Stimulated activated CD8-positive, alpha-beta memory T cell treated with anti-CD3 and anti-CD28 coated beads, Interleukin-7, amount 100 ng/mL, for 48 hours (primary cell): ENCODE measurements at places on chromosomes 2 and 18.

- no peak for DNase-seq
Observed at GRCh38 chr2:64635976-64636911, 17.5 kb downstream of the SERTAD2 start.

GRCh38 chr2:108809936-108810335 lies 23.4 kb downstream of the CCDC138 start:
- no peak for DNase-seq

DNA sequence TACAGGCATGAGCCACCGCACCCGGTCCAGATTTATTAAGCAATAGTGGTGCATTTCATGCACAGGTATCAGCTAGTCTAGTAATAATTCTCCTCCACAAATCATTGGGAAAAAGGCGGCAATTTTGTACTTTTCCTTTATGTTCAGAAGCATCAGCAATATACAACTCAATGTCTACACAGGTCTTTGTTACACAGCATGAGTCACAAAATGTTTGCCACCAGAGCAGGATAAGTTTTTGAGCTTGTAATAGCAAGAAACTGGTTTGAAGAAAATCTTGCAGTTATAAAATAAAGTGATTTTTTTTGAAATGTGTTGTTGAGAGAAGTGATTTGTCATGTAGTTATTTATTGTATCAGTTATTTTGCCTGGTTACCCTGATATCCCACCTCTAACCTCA lies 4.8 kb upstream of the ITPRIPL1 start:
- no peak for DNase-seq

DNA sequence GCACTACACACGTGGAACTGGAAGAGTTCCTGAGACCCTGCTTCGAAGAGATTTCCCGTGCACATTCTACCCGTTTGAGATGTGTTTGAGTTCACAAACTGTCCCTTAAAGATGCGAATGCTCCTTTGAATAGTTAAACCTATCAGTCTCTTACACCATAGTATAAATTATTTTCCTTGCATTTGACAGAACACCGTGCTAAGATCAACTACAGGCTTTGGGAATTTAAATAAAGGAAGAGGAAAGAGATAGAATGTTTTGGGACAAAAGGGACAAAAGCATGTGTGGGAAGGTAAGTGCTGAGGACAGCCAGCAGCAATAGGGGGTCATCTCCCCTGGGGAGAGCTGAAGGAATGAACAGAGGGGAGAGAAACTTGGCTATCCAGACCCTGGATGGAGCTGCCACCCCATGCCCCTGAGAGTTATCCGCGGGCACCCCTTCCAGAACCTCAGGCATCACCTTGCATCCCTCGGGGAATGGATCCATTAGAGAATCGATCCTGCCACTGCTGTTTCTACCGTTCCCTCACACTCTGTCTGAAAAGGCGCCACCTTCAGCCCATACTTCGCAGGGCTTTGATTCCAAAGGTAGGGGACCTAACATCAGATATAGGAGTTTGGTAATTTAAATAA lies 888 bp upstream of the ADCY3 start:
- no peak for DNase-seq

- DNase-seq: no peak
Observed at GRCh38 chr18:13530879-13531387, 195.4 kb downstream of the FAM210A start.

- DNase-seq: no peak
Observed at GRCh38 chr18:66506178-66506577, 97.7 kb downstream of the CDH19 start.

DNA sequence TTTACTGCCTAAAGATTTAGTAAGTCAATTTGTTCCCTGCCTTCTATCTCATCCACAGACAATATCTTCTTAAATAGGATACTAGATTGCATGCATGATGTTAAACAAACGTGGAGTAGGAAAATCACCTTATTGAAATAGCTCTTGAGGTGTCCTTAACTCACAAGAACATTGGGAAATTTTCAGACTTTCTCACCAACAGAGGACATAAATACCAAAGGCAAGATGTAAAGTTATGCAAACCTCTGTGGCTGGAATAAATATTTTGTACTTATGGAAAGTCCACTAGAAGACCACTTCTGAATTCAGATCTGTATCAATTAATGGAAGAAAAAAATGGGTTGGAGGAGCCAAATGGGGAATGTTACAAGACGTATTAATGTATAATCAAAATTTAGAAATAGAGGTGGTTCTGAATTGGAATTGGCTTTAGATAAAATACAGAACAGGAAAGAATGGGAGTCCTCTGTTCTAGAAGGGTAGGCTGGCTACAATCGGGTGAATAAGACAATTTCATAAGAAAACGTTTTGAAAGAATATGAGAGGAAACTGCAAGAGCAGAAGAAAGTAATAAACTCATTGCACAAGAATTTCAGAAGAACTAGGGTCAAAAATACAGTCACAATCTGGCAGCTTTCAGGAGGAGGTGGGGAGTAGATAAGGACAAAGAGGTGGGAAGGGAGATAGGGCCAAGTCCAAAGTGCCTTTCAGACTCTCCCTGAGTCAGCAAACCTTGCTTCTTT lies 69.3 kb upstream of the FN1 start:
- no peak for DNase-seq

- no peak for DNase-seq
Observed at GRCh38 chr2:60482222-60482621, 71.2 kb downstream of the BCL11A start.

DNA sequence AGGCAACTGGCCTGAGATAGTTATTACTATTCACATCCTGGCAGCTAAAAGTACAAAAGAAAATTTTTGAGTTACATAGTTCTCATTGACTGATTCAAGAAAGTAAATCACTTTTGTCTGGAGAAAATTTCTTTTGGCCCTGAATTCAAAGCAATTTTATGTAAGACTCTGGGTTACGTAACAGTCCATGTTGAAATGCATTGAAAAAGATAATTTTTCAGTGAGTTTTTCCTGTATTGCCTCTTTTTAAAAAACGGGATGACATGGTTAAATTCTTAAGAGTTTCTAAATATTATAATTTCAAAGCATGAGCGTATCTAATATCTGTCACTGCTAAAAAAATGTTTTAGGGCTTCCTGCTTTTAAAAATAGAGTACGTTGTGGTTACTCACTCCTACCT lies 72.7 kb downstream of the ANKRD12 start:
- DNase-seq: no peak

DNA sequence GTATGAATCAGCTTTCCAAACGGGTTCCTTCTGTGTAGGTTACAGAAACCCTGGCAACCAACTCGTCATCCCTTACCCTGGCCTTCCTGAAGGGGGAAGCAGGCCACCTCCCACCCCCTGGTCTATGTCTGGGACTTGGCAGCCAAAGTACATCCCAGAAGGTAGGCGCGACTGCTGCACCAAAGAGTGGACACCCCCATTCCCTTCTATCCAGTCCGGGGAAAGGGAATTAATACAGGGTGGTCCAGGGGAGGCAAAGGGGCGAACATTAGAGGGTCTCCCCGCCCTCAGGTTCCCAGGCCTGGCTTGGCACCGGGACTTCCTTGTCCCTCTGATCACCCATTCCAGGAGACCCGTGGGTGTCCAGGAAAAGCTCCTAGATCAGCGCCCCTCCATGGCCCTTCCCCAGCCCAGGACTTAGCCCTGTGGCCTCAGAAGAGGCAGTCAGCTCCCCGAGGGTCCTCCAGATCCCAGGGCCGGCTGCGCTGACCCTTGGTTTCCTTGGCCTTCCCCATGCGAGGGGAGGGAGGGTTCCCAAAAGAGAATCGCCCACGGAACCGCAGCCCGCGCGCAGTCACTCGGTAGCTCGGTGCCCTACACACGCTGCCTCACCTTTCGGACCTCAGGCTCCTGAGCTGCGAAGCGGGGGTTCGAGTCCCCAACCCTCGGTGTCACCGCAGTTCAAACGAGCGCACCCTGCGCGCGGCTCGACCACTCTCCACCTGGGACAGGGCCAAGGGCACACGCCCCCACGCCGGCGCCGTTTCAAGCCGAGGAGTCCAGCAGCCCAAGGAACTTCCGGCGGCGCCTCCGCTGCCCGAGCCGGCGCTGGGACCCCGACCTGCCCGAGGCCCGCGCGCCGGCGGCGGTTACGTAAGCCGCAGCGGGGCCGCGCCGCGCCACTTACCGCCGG lies at the start of gene PER2:
Gene PER2 (minus strand): TSS at position 874 of the 913 bp plus-strand sequence. CDS start 10,674 bp downstream, outside the sequence.
- peak; percentile 20 for DNase-seq

DNA sequence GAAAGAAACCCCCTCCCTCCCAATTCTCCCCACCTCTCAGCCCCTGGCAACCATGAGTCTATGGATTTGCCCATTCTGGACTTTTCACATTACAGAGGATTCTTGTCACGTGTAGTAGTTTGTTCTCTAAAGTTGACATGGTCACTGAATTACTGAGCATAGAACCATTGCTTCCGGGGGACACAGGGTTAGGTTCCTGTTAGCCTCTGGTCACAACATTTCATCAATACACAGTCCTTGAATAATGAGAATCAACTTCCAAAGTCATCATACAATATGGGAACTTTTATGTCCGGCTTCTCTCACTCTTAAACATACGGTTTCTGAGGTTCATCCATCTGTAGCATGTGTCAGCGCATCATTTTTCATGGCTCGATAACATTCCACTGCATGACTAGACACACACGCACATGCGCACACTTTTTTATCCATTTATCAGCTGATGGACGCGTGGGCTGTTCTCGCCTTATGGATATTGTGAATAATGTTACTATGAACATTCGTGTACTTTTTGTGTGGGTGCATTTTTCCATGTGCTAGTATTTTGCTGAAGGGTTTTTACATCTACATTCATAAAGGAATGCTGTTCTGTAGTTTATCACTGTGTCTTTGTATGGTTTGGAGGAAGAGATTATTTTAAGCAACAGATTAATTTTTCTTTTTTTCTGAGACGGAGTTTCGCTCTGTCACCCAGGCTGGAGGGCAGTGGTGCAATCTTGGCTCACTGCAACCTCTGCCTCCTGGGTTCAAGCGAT lies 48.1 kb downstream of the PARD6G start:
- DNase-seq: no peak

- DNase-seq: no peak
Observed at GRCh38 chr2:218422403-218423086, 3.6 kb downstream of the VIL1 start.

- DNase-seq: no peak
Observed at GRCh38 chr18:76686737-76687231, 135.6 kb upstream of the ZNF236 start.

DNA sequence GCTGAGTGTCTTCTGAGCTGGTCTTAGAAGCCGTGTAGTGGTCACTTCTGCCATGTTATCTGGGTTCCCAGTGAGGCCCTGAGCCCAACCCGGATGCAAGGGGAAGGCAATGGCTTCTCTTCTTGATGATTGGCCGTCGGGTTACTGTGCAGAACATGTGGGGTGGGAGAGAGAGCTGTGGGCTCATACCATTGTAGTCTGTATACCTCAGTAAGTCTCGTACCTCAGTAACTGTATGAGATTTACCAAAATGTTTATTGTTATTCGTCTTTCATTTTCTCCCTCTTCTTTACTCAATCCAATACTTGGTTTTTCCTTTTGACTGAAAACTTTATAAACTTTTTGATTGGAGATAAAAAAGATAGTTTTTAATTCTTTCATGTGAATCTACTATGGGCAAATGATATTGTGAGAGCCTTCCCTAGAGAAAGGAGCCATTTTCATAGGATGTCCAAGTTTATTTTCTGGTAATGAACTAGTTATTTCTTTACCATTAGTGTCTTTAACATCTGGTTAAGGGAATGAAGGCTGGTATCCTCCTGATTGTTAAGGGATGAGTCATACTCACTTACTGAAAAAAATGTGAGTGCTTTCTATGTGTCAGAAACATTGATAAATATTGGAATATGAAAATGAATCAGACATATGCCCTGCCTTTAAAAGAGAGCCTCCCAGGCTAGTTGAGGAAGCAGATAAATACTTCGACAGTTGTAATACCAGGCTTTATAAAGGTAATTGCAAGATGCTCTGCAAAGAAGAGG lies 129.9 kb downstream of the PRPF40A start:
- DNase-seq: no peak

- no peak for DNase-seq
Observed at GRCh38 chr2:189297446-189297845, 117.9 kb upstream of the COL5A2 start.

- DNase-seq: no peak
Observed at GRCh38 chr18:69649684-69650083, 249.0 kb downstream of the DOK6 start.

- peak; percentile 61 for DNase-seq
Observed at GRCh38 chr2:230658877-230659652, 53.6 kb upstream of the CAB39 start.

- DNase-seq: no peak
Observed at GRCh38 chr18:62512532-62512931, 10.3 kb upstream of the ZCCHC2 start.

DNA sequence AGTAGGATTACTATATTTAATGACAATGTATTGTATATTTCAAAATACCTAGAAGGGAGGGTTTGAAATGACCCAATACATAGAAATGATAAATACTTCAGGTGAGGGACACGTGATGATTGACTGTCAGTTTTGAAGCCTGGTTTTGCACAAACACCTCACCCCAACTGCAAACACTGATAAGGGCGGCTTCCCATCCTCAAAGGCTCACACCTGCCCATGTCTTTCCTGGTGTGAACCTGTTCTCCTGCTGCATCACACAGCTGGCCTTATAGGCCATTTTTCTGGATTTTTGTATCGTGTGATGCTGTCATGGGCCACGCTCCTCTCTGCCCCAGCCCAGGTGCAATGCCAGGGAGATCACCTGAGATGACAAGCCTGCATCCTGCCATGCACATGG lies 166.5 kb upstream of the NCK2 start:
- DNase-seq: no peak

DNA sequence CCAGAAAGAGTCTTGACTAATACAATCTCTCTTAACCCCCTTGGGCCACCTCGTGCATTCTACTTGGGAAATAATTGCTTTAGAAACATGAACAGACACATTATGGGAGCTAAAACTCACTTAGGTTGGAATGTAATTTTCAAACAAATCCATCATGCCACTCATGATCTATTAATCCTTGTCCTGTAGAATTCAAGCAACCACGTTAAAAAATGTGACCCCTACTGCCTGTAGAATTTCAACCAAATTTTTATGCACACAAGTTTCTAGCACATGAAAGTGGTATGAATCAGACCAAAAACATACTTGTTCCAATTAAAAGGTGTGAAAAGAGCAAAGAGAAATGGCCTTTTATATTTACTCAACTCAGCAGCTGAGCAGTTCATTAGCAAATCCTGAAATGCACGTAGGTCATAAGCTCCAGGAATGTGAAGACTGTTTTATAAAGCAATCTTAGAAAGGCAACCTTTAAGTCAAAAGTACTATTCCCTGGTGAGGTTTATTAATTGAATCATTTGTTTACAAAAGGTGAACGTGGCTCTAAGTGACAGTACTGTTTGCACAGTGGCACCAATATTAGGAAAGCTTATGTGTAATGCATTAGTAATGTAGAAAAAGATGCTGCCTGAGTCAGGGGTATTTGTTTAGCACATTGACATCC lies 459.4 kb upstream of the UBE2E3 start:
- DNase-seq: no peak
